Stimulated activated CD4-positive, alpha-beta T cell treated with anti-CD3 and anti-CD28 coated beads, Interleukin-1b, Interleukin-23, amount 100 ng/mL, for 24 hours (primary cell): ENCODE measurements at places on chromosomes 12 and 14.
A peak's percentile ranks its signal among the peaks of the same experiment; 100 is the strongest.

DNA sequence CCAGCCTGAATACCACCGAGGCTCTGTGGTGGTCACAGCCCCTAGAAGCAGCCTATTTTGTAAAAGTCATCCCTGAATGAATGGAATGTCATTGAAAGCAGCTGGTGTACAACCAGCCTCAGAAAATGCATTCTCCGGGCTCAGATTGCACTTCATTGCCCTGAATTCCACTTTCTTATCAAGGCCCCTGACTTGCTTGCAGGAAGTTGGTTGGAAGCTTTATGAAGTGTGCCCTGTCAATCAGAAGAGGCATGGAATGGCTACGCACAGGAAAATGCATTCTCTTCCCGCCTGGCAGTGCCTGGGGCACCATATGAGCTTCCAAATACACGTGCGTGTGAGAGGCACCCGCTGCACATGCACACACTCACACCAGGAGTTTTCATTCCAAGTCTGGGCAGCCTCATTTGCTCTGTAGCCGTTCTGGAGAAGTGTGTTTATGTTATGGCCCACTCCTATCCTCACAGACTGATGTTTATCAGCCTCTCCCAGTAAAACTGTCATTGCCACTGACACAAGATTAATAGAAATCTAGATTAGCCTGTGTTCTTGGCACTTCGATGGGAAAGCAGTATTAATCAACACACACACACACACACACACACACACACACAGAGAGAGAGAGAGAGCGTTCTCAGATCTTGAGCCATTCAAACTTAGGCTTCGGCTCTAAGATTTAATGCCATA is 63.9 kb downstream of the NUAK1 start:
- no peak for DNase-seq

DNA sequence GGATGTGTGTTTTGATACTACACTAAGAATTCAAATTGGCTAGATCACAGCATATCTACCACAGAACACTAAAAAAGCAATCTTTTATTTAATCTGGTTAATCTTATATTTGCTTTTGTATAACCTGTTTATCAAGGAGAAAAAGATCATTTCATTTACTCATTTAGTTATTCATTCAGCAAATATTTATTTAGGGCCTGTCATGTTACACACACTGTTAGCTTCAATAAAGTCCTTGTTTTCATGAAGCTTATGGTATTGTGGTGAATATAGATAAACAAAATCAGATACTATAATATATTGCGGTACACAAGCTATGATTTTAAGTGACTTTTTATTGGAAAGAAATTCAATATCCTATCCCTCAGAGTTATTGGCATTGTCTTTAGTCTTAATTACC is 350.8 kb downstream of the LRFN5 start:
- DNase-seq, result no peak

DNA sequence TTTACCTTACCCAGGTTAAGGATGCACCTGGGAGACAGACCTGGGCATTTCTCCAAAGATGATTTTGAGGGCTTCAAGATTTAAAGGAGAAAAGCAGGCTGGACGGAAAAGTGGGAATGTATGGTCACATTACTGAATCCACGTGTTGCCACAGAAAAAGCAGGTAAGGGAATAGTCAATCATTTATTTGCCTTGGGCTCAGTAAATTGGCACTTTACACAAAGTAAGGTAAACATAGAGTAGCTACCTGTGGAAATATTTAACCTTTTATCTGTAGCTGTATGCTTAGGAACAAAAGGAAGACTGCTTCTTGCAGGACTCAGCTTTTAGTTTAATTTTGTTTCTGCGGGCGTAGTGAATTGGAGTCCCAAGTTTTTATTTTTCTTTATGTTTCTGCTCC is 153.3 kb downstream of the SLCO1B3 start:
- no peak for DNase-seq

- DNase-seq, result no peak
Observed at GRCh38 chr12:117231750-117232149, 41.5 kb upstream of the FBXO21 start.

DNA sequence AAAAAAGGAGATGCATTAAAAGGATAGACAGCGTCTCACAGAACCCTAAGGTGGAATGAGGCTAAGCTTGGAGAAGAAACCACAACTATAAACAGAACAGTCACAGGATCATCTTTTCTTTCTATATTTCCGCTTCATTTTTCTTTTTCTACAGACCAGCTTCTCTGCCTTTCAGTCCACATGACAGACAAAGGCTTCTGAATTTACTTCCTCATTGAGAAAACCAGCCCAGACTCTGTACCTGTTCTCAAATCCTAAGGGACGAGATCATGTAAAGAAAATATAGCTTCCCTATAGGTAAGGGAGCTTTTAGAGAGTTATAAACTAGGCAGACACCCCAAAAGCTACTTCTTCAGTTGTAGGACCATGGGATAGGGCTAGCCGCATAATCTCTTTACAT is 17.4 kb downstream of the SGPP1 start:
- no peak for DNase-seq

- DNase-seq, result no peak
Observed at GRCh38 chr12:116382686-116383530, 105.4 kb upstream of the MED13L start.

- no peak for DNase-seq
Observed at GRCh38 chr14:33999771-34000291, 49.0 kb upstream of the EGLN3 start.

DNA sequence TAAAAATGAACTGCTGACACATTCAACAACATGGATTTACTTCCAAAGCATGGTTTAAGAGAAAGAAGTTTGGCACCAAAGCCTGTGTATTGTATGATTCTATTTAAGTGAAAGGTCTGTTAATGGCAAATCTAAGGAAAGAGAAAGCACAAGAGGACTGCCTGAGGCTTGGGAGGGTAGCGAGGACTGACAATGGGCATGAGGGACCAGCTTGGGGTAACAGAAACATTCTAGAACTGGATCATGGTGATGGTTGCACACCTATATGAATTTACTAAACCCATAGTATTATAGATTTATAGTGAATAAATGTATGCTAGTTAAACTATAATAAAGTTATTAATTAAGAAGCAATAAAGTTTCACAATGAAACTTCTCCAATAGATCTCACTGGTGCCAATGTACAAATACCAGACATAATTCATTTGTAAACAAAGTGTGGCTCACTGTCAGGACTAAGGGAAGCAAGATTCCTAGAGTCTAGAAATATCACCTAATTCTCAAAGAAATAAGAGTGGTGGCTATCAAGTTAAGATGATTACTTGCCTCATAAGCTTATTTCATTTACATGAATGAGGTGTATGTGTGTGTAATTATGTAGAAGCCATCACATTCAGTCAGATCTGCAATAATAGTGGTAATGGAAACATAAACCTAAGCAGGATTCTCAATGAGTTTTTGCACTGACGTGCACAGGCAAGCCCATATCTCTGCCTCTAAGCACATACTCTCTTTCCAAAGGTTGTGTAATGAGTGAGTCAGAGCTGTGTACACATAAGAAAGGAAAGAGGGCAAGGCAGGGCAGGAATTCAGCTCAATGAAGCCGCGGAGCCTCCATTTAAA is 353.4 kb downstream of the KCNH5 start:
- DNase-seq, result no peak

- DNase-seq, result no peak
Observed at GRCh38 chr12:94048757-94049156, 99.6 kb upstream of the PLXNC1 start.

- no peak for DNase-seq
Observed at GRCh38 chr12:131915000-131915689, 13.9 kb upstream of the PUS1 start.

- peak; percentile 72 for DNase-seq
Observed at GRCh38 chr14:21476523-21476924, 235 bp downstream of the RAB2B start.

GRCh38 chr14:94569381-94570001 is 8.2 kb downstream of the SERPINA4 start:
- no peak for DNase-seq

GRCh38 chr12:27627123-27627852 is 69.0 kb upstream of the REP15 start:
- no peak for DNase-seq

GRCh38 chr12:51925346-51926063 is 18.2 kb downstream of the ACVRL1 start:
- DNase-seq, result no peak

GRCh38 chr14:90522571-90523191 is 125.9 kb downstream of the CALM1 start:
- no peak for DNase-seq

GRCh38 chr14:67911562-67911961 is 92.0 kb downstream of the RAD51B start:
- no peak for DNase-seq

- no peak for DNase-seq
Observed at GRCh38 chr14:65268594-65268993, 143.9 kb upstream of the FUT8 start.

GRCh38 chr14:97920201-97920600 is 1123.0 kb downstream of the VRK1 start:
- no peak for DNase-seq

DNA sequence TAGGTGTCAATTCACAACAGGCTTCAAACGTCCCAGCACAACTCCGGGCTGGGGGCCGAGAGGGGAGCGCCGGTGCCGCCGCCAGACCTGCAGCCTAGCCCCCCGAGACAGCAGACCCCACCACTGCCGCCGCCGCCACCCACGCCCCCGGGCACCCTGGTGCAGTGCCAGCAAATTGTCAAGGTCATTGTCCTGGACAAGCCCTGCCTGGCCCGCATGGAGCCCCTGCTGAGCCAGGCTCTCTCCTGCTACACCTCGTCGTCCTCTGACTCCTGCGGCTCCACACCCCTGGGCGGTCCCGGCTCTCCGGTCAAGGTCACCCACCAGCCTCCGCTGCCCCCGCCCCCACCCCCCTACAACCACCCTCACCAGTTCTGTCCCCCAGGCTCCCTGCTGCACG is 39.4 kb downstream of the SLC6A12 start:
- DNase-seq, result no peak

DNA sequence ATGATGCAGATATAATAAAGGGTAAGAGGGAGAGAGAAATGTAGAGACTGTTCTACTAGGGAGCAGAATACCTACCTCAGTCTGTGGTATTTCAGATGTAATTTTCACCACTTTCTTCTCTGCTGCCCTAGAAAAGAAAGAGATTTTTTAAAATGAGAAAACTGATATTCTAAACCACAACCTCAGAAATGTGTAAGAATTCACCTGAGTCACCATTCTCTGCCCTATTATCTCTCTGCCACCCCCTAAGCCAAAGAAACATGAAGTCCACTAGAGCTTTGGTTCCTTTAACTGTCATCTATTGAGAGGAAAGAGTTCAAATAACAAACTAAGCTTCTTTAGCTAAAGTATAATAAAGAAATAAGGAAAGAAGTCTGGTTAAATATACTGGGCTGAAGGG is 21.6 kb downstream of the SARNP start:
- DNase-seq, result no peak

DNA sequence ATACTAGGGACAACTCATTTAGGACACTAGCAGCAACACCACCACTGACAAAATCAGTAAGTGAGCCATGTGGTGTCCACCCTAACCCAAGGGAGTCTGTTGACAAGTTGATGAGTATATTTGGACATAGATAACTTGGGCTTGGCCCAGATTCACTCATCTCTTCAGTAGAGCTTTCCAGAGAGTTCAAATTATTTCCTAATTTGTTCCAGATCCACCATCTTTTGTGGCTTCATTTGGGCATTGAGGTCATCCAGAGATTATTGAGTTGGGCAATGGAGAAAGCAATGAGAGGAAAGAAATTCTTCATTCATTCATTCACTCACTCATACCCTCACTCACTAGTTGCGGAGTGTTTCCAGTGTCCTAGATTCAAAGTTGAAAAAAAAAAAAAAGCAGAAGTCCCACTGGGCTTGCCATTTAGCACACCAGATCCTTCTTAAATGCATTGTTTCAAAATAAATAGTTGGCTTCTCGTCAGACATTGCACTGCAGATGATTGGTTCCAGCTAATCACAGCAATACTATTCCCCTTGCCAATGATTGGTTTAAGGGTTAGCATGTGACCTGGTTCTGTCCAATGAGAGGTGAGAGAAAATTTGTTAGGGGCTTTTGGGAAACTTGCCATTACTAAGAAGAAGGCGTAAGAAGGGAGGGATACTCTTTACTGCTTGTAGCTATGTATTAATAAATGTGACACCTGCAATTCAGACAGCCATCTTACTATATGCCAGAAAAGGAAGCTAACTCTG is 31.8 kb upstream of the WSCD2 start:
- no peak for DNase-seq

GRCh38 chr12:120100630-120101029 is 15.9 kb downstream of the RAB35 start:
- no peak for DNase-seq

DNA sequence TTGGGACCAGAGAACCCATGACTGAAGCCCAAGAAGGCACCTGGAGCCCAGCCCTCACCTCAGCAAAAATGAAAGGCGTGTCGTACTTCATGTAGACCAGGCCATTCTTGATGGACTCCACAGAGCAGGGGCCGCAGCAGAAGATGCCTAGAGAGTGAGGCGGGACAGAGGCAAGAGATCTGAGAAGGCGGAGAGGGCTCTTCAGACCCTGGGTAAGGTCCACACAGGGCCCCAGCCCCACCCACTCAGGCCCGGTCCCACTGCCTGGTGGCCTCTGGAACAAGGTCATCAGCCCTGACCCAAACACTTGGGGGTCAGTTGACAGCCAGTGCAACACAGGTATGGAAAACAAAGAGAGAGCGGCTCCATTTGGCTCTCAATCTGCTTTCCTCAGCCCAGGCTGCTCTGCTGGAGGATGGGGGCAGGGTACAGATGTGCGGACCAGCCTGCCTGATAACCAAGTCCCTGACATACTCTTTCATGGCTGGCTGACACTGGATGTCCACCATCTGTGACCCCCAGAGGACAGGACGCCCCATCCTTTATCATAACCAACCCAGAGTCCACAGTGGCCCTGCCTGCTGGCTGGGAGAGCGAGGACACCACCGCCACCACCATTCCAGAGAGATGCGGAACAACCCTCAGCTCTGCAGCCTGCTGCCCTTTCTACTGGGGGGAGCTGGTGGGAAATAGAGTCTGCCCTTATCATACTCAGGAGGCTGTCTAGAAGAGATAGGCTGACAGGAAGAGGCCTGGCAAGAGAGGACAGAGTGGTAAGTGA is 6.9 kb downstream of the TGM1 start:
- no peak for DNase-seq
